ENCODE measurements at places on chromosomes 5 and 9.

DNA sequence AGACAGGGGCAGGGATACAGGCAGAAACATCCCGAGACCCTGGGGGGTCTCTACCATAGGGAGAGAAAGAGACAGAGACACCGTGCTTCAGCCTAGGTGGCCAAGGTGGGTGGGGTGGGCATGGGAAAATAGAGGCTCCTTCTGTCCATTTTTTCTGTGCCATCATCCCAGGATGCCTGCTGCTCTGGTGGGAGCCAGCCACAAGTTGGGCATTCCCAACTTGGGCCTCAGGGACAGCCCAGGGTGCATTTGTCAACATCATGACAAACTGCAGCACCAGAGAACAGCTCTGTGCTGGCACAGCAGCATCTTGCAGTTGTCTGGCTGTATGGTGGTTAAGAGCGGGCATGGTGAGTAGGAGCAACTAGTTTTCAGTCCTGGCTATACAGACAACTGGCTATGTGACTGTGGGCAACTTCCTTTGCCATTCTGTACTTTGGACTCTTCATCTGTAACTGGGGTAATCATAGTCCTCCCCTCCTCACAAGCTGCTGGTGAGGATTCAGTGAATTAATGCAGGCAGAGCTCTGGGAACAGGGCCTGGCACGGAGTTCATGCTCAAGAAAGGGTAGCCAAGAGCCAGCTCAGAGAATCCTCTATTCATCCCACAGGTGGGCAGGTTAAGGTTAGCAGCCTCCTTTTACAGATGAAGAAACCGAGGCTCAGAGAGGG is 100.4 kb downstream of the RGS3 start:
- DNase-seq: no peak

DNA sequence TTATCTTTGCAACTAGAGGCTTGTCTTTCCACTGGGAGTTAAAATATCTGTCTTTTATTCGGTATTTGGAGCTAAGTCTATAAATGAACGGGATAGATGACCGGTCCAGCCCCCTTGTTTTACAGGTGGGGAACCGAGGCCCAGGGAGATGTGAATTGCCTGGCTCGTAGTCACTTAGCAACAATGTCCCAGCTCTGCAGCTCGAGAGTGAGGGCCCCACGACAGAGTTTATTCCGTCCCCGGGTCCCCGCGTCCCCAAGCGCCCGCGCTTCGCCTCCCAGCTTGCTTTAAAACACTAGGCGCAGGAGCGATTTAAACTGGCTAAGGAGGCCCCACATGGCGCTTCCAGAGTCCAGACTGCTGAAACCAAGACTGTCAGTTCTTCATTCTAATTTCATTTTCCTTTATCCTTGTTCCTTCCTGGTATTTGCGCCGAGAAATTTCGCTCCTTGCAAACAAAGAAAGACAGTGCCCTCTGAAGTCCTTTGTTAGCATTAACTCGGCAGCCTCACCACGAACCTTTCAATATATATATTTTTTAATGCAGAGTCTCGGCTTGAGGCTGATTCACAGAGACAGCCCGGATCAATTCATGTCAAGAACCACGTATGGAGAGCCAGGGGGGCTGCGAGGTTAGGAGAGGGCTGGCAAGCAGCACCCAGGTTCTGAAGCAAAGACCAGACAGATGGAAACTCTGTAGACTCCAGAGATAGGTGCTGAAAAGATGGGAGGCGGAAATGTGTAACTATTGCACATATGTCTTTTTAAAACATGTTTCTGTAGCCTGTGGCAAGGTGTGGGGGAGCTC is 1.4 kb upstream of the ENC1 start:
- DNase-seq: no peak

DNA sequence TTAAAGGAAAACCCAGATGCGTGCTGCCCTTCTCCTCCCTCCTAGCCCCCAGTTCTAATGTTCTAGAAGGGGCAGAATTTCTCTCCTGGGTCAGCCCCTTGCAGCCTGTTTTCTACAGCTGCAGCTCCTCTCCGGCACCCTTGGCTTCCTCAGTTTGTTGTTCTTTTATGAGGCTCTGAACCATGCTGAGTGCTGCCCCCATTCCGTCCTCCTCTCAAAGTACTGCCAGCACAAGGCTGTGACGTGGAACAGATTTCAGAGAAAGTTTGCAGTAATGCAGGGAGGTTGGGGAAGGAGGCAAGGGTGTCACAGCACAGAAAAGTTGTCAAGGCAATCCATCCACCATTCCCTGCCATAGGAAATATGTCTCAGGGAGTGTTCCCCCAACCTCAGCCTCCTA is 63.3 kb downstream of the RGS3 start:
- DNase-seq: no peak

DNA sequence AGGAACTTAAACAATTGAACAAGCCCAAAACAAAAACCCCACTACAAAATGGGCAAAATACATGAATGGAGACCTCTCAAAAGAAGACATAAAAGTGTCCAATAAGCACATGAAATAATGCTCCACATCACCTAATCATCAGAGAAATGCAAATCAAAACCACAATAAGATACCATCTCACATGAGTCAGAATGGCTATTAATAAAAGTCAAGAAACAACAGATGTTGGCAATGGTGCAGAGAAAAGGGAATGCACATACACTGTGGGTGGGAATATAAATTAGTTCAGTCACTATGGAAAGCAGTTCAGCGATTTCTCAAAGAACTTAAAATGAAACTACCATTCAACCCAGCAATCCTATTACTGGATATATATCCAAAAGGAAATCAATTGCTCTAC is 337.4 kb upstream of the GRIA1 start:
- DNase-seq: no peak

GRCh38 chr5:32365623-32366022 is 52.9 kb upstream of the MTMR12 start:
- no peak for DNase-seq

DNA sequence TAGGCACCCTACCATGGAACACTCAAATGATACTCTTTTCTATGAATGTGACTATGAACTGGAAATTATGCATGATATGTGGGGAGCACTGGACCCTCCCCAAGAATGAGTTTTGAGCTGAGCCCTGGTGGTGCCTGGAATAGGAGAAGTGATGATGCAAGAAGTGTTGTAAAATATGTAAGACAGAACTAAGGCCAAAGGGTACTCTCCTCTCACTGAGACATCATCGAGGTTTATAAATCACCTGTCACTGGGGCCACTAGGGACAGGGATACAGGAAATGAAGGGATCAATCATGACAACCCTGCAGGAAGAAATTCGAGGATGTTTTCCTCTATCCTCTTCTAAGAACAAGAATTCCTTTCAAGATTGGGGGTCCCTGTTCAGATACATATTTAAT is 45.4 kb downstream of the PCSK1 start:
- DNase-seq: no peak
